Adrenal gland (tissue), 19 donors: ENCODE measurements at places on chromosomes 5 and 9. TPM values are rescaled to one million over a fixed set of nuclear protein-coding genes. Genes with fewer than 3 reads are reported as not detected.

GRCh38 chr5:55584398-55585205, 49.8 kb upstream of the PLPP1 start:
- no peak overlapping the region for H3K4me3 ChIP-seq
- no peaks in the 10 kb centered on the region for H3K36me3 ChIP-seq
- H3K27ac ChIP-seq = no peak overlapping the region
- no peaks in the 10 kb centered on the region for H3K27me3 ChIP-seq
- DNase-seq = no peak

GRCh38 chr5:133364936-133365707, 247.2 kb downstream of the FSTL4 start:
- no peaks in the 10 kb centered on the region for H3K27me3 ChIP-seq
- no peaks in the 10 kb centered on the region for H3K36me3 ChIP-seq
- no peak overlapping the region for H3K4me3 ChIP-seq
- no peaks in the 10 kb centered on the region for H3K4me1 ChIP-seq
- no peak overlapping the region for H3K27ac ChIP-seq

DNA sequence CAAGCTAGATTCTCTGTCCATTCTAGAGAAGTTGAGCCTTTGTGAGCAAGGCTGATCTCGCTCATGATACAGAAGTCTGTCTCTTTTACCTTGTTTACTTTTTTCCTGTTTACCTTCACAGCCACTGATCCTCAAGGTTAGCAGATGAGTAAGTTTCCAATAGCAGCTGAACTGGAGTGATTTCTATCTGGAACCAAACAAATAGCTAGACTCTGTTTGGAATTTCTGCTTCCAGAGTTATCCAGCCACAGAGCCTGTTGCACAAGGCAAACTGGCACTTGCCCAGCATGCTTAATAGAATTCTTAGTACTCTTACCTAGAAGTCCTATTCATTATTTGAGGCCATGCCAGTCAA, 12.8 kb upstream of the PANK3 start:
- no peaks in the 10 kb centered on the region for H3K36me3 ChIP-seq
- DNase-seq = peak; percentile 83
- H3K4me1 ChIP-seq = peaks cover 16% of the 10 kb centered on the region
- no peaks in the 10 kb centered on the region for H3K27me3 ChIP-seq
- H3K27ac ChIP-seq = peak overlapping the region; percentile 55
- H3K4me3 ChIP-seq = no peak overlapping the region

- no peaks in the 10 kb centered on the region for H3K4me1 ChIP-seq
- no peaks in the 10 kb centered on the region for H3K36me3 ChIP-seq
- H3K4me3 ChIP-seq = no peak overlapping the region
- H3K27ac ChIP-seq = no peak overlapping the region
- no peak for DNase-seq
These were observed 134.0 kb upstream of the TARS1 start for GRCh38 chr5:33306758-33307157.

- H3K4me3 ChIP-seq = no peak overlapping the region
- no peak overlapping the region for H3K27ac ChIP-seq
- DNase-seq = no peak
- H3K27me3 ChIP-seq = no peaks in the 10 kb centered on the region
- no peaks in the 10 kb centered on the region for H3K36me3 ChIP-seq
These were observed 368.7 kb downstream of the MLLT3 start for GRCh38 chr9:20253635-20254034.

DNA sequence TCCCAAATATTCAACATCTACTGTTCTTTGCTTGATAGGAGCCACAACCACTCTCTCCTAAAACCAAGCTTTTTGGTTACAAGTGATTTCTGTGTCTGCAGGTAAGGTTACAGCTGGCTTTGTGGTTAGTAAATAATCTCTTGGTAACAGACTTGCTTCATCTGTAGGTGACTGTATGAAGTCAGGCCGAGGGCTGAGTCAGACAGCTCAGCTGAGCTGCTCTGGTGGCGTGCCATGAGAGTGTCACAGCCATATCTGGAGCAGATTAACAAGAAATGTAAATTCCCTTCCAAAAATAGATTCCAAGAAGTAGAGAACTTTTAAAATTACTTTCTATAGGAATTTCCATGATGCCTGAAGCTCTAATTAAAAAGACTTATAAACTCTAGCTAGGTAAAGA, 23.7 kb upstream of the TAS2R1 start:
- H3K4me3 ChIP-seq = no peak overlapping the region
- DNase-seq = peak; percentile 44
- no peaks in the 10 kb centered on the region for H3K27me3 ChIP-seq
- no peaks in the 10 kb centered on the region for H3K36me3 ChIP-seq

GRCh38 chr9:92724528-92725265, 39.9 kb downstream of the BICD2 start:
- H3K4me1 ChIP-seq = no peaks in the 10 kb centered on the region
- no peak overlapping the region for H3K4me3 ChIP-seq
- no peak for DNase-seq
- H3K27ac ChIP-seq = no peak overlapping the region
- H3K27me3 ChIP-seq = no peaks in the 10 kb centered on the region

PCDHB10 gene
- total RNA-seq = 0.50 TPM
